ENCODE measurements at places on chromosomes 5 and 9.

DNA sequence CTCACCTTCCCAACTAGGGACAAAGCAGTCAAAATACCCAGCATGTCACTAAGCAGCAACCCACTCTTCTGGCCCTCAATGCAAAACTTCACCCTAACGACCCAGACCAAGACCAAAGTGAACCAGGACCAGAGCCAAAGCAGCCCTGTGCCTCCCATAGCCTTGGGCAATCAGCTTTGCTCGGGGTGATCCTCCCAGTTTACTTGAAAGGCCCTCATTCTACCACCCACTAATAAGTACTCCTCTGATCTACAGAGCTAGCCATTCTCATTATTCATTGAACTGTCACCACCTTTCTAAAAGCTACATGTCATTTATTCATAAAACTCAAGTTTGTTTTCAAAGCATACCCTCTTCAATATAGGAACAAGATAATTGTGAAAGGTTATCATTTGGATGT is 221.0 kb downstream of the FRMD3 start:
- no peak for DNase-seq

DNA sequence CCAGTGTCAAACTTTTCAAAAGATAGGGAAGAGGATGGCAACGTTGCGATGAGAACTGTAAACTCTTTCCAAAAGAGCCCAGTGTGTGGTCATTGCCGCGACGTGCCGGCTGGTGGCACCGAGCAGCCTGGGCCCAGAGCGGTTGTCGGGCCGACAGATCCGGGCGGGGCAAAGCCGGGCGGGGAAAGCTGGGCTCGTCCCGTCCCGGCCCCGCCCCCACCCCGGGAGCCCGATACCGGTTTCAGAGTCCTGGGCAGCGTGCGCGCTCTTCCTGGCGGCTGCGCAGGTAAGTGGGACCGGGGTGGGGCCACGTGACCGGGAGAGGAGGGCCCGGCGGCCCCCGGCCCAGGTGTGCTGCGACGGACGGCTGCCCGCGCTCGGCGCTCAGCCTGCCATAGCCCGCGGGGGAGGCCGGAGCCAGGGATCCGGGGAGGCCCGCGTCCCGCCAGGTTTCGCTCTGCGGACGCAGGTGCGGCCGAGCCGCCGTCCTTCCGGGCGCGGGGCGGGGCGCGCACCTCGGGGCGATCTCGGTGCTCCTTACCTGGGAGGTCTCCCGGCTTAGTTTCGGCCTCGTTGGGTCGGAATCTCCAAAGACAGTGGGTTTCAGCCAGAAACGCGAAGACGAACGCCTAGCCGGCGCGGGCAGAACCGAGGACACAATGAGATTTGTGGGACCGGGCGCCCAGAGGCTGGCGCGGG is at the start of gene MARVELD2:
TSS of gene MARVELD2 (plus strand) at position 232 of the 699 bp plus-strand sequence. CDS start 4,270 bp downstream, outside the sequence.
- DNase-seq = no peak

- no peak for DNase-seq
Observed at GRCh38 chr9:86978922-86979474, 31.7 kb upstream of the GAS1 start.

DNA sequence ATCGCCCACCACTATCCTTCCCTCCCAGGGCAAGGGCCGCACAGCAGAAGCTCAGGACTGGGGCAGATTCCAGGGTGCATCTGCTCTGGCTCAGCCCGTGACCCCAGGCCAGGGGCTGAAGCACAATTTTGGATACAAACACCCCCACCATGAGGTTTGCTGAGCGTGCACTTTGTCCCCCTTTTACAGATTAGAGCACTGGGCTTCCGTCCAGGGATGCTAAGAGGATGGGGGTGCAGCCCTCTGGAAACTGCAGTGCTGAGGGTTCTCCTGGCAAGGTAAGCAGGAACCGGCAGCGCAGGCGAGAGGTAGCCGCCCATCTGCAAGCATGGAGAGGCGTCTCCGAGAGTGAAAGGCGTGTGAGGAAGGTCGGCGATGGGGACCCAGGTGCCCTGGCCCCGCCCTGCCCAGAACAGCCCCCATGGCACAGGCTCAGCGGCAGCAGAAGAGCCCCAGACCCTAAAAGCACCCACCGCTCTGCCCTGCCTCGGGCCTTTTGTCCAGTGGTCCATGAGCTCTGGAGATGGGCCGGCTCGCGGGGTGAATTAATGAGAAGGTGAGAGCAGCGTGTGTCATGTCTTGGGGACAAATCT is 54.5 kb upstream of the OLFM1 start:
- no peak for DNase-seq

GRCh38 chr5:132961887-132962286 is 1.5 kb downstream of the AFF4 start:
- peak; percentile 32 for DNase-seq

- no peak for DNase-seq
Observed at GRCh38 chr9:20351715-20352114, 270.6 kb downstream of the MLLT3 start.

GRCh38 chr5:132063090-132063911 is 2.8 kb downstream of the IL3 start:
- DNase-seq = no peak

DNA sequence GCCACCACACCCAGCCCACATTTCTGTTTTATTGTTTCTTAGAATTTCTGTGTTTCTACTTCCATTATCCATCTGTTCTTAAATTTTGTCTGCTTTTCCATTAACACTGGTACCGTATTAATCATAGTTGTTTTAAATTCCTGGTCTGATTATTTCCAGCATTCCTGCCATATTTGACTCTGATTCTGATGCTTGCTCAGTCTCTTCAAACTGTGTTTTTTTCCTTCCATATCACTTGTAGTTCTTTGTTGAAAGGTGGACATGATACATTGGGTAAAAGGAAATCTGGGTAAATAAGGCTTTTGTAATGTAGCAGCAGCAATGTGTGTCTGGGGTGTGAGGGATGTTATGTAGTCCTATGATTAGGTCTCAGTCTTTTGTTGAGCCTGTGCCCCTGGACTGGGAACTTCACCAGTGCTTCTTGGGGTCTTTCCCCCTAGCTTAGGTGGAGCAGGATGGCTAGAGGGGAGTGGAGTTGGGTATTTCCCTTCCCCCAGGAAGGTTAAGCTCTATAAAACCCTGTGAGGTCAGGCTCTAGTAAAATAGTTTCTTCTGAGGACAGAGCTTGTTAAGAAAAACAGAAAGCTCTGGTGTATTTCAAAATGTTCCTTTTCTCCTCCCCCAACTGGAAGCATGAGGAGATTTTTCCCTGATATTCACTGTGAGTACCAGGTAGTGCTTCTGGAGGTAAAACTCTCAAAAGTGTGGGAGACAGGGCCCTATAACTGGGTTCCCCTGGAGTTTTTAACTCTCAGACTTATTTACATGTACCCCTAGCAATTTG is 10.1 kb upstream of the TMOD1 start:
- DNase-seq = no peak

- DNase-seq = no peak
Observed at GRCh38 chr5:124056326-124056990, 544.5 kb downstream of the CSNK1G3 start.

DNA sequence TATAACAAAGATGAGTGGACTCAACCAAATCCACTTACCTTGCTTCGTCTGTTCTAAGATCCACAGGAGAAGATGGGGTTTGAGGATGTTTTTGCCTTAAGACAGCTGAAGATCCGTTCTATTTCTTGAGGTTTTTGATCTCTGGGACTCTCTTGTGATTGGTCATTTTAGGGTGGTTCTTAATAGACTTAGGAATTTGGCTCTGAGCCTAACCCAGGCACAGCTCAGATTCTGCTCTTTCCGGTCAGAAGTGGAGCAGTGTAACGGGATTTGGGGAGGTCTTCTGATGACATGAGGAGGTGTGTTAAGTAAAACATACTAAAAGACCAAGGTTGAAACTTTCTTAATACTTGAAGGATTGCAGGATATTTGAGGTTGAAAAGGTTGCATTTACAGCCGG is 166.9 kb downstream of the DMRT2 start:
- DNase-seq = no peak

DNA sequence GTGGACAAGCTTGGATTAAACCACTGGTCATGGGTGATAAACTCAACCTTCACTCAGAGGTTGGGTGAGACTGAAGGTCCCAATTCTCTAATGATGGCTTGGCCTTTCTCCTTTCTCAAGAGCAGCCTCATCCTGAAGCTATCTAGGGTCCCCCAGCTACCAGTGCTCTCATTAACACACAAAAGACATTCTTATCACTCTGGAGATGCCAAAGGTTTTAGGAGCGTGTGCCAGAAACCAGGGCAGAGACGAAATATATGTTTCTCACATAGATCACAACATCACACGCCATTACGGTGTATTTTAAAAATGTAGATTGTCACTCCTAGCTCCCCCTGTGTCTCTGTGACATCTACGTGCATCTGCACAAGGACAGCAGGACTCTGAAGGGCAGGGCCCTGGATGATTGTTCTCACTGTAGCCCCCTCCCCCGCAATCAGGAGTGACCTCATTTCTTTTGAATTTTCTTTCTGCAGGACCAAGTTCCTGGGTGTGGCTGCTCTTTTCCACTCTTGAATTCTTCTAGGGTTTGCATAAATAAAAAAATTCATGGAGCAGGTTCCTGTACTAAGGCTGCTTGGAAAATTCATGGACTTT is 311.3 kb downstream of the GADD45G start:
- no peak for DNase-seq

GRCh38 chr5:115170134-115170928 is 623 bp upstream of the TRIM36 start:
- DNase-seq = no peak

DNA sequence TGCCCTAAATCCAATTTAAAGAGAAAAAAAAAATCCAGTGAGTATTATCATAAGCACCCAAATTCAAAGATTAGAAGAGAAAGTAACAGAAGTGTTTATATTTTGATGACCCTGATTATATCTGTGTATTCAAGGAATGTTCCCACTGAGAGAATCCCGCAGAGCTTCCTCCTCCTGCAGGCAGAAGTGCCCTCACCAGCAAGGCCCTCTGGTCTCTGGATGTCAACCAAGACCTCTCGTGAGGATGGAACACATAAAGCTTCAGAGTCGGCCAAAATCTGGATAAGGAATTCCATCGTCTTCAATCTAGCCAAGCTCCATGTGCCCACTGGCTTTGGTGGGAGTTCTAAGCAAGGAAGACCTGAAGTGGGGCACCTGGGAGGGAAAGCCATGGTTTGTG is 18.1 kb downstream of the PTCH1 start:
- no peak for DNase-seq

GRCh38 chr5:163460562-163461171 is at the start of gene HMMR:
HMMR (plus strand) TSS chr5:163460632; CDS start chr5:163460693, 61 bp downstream.
- peak; percentile 58 for DNase-seq

DNA sequence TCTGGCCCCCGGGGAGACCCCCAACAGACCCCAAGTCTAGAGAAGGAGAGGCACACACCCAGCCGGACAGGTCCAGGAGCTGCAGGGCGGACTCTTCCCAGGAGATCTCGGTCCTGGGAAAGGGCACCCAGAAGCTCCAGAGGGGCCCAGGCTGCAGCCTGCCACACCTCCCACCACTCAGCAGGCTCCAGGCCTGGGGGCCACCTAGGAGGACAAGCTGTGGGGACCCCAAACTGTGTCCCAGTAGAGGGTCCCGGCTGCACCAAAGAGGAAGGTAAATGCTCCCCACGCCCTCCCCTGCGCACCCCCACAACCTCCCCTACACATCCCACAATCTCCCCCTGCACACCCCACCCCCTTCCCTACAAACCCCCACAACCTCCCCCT is 48.5 kb downstream of the PLEKHG4B start:
- no peak for DNase-seq

DNA sequence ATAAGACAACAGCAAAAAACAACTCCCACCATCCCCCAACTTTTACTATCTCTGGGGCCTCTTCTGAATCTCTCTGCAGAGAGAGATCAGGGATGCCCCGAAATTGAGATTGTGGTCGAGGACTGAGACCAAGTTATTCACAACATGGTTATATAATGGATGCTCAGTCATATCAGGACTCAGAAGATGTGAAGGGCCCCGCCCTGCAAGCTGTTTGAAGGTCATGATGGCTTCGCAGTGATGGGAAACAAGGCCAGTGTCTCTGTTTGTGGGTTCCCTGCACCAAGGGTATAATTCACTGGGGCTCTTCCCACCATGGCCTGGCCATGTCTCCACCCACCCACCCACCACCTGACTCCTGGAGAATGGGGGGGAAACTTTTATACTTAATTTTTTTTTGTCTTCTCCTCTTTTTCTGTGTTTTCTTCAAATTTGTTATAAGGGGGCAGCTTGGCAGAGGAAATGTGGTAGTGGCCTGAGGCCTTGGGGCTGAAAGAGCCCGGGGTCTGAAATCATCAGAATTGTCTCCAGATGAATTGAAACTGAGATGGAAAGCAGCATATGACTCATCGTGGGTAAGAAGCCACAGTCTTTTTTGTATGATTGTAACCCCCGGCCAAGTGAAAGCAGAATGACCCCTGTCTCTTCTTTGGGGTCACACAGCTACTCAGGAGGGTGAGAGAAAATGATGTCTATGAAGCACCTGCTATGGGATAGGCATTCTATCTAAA is 15.0 kb upstream of the TEX48 start:
- DNase-seq = no peak

GRCh38 chr9:86177995-86178394 is 78.6 kb upstream of the GOLM1 start:
- DNase-seq = no peak

- no peak for DNase-seq
Observed at GRCh38 chr9:105280691-105281090, 36.2 kb downstream of the SLC44A1 start.

DNA sequence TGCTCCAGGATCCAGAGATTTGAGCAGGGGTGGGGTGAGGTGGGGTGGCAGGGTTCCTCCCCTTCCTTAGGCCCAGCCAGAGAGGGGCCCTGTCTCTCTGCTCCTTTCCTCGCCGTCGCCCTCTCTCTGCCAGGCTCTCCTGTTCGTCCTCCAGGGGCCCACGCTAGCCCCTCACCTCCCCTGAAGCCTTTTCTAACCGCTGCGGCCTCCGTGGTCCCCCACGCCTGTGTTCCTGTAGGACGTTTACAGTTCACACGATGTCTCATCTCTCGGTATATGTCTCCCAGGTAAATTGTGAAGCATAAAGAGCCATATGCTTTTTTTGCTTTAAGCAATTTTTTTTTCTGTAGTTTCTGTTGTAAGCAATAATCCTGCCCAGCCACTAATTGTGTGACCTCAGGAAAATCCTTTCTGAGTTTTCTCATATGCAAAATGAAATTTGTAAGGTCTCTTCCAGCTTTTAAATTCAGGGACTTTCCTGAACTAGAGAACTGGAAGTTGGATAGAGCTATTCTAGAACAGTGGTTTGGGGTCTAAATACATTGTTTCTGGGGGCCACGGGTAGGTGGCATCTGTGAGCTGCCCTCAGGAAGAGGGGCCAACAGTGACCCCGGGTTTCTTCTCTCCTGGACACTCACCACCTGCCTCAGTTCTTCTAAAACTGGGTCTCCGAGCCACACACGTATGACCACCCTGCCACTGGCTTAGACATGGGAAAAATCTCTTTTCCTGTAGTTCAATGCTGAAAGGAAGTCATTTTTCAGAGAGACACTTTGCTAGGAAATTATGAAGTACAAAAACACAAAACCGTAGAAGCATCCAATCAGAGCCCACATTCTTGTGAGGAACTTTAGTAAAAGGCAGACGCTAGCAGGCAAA is 50.2 kb upstream of the ZNF366 start:
- DNase-seq = no peak

- no peak for DNase-seq
Observed at GRCh38 chr9:70747261-70747718, 332.8 kb upstream of the KLF9 start.

DNA sequence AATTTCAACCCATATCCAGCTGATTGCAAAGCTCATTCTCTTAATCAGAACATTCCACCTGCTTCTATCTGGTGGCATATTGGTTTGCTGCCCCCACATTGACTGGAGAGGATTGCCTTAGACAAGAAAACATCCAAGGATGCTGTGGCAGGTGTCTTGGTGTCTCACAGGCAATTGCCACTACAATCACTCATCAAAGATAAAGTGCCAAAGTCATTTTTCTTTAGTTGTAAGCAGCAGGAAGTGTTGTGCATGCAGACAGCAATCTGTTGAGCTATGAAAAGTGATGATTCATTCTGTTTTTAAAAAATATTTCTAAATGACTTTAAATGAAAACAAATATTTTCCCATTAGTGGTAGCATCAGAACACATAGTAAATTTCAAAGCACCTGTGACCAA is 53.9 kb downstream of the CDH6 start:
- no peak for DNase-seq
